Fibroblast of the aortic adventitia (primary cell): ENCODE measurements at places on chromosomes 5 and 9. TPM values are rescaled to one million over a fixed set of nuclear protein-coding genes. Genes with fewer than 3 reads are reported as not detected.

DNA sequence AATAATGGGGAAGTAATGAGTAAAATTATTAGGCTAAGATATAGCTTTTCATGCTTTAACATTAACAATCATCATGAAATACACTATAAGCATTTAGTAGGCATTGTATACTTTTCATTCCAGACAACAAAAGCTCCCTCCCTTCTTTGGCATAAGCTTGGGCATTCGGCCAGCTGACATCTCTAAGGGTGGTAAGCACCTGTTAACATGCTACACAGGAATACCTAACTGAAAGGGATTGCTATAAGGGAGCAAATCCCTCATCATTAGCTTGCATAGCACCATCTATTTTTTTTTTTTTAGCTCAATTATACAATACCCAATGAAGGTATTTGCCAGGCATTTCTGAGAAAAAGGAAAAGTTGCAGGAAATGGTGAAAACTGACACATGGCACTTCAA is 16.6 kb downstream of the STRBP start:
- no peak for DNase-seq

- DNase-seq, result peak; percentile 69
These were observed 12.6 kb upstream of the FYB1 start for GRCh38 chr5:39231705-39232525.

DNA sequence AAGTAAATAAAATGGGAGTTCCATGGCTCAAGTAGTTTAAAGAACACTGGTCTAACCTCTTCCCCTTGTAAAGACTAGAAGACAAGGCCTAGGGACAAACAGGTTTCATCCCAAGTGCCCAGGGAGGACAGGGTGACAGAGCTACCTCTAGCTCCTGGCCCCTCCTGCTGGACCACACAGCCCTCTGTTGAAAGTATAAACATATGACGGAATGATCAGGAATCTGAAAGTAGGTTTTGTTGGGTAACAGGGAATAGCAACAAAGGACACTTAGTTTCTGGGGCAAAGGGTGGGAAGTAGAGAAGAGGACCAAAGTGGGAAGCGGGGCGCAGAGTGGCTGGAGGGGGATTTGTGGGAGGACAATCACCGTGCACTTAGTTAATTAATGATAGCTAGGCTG is 67.0 kb upstream of the DAB2IP start:
- DNase-seq, result no peak

RXFP3 gene
- total RNA-seq, result not detected in 2 replicates

DNA sequence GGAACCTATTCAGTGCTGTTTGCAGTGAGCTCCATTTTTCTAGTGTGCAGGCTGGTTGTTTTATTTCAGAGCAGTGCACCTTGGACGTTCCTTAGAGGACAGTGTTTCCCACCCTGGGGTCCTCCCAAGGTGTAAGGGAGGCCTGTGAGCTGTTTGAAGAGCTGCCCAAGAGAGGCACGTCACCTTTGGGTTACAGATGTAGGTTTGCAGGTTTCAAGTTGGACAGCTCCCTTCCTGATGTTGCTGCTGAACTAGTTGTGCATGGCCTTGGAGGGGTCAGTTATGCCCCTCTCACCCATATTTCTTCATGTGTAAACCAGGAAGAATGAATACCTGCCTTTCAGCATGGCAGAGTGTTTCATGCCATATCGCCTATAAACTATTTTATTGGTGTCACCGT is 34.7 kb upstream of the POMT1 start:
- no peak for DNase-seq

C5 gene
- total RNA-seq, result 2.9 and 13.8 TPM in 2 replicates

DNA sequence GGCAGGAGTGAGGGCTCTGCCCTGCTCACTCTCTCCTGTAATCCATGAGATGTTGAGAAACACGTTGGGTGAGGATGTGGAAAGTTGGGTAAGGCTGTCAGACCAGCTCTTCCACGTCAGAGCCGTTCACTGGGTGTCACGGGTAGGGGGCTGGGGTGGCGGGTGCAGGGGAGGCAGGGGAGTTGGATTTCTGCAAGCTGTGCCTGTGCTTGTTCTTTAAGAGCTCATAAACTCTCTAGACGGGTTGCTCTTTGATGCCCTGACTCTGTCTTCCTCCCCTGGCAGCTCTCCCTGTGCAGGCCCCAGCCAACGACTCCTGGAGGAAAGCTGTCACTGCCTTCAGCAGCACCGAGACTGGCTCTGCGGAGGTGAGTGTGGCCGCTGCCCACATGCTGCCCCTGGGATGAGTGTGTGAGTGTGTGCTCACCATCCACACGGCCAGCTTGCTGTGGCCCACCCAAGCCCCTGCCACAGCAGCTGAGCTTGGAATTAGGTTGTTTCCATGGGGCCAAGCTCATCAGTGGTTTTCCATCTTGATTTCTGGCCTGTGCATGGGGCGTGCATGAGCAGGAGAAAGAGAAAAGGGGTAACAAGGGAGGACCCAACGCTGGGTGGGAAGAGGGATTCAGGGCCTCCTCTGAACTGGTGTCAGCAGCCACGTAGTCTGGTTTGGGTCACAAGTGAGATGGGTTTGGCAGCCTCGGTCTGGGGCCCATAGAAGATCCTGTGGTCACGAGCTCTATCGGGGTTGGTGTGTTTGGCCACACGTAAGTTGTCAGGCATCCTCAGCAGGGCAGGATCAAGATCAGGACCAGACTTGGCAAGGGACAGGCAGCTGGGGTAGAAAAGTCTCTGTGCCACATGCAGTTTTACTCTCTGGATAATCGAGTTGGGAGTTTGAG is 21.0 kb upstream of the POMT1 start:
- no peak for DNase-seq

DNA sequence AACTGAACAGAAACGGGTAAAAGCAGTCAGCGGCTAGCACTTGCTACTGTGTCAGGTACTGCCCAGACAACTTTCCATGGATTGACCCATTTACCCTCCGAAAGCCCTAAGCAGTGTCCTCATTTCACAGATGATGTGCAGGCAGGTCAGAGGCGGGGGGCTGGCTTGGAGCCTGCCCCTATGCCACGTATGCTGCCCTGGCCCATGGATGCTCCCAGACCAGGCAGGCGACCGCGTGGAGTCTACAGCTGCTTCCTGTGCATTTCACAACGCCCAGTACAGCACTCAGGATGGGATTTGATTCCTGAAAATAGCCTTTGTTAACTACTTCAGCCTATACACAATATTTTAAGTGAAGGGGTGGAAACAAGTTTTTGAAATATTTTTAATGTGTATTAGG is 202.9 kb downstream of the NXNL2 start:
- no peak for DNase-seq

GRCh38 chr5:150043657-150044328 is 42.6 kb downstream of the CSF1R start:
- DNase-seq, result no peak

COMMD10 gene
- 4.7 and 37.3 TPM in 2 replicates for total RNA-seq

PCDHGA2 gene
- 2.5 and 3.9 TPM in 2 replicates for total RNA-seq

SLC36A3 gene
- total RNA-seq, result not detected in 2 replicates

DNA sequence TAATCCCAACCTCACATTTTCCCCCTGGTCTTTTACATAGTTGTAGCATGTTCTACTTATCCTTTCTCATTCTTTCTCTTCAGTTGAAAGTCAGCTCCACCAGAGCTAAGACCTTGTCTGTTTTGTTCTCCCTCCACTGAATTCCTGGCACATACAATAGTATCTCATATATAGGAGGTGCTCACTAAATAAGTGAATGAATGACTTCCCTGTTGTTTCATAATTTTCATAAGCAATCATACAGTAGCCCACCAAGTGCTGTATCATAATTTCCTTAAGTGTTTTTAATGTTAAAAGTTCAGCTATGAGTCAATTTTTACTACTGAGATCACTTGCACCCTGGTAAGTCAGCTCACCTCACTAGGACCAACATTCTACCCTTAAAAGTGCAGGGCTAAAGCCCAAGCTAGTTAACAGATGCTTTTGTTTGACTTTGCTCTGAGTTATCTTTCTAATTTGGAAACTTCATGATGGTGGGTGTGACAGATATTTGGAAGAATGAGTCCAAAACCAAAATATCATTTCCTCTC is 27.6 kb downstream of the TMEM245 start:
- DNase-seq, result peak; percentile 16

DNA sequence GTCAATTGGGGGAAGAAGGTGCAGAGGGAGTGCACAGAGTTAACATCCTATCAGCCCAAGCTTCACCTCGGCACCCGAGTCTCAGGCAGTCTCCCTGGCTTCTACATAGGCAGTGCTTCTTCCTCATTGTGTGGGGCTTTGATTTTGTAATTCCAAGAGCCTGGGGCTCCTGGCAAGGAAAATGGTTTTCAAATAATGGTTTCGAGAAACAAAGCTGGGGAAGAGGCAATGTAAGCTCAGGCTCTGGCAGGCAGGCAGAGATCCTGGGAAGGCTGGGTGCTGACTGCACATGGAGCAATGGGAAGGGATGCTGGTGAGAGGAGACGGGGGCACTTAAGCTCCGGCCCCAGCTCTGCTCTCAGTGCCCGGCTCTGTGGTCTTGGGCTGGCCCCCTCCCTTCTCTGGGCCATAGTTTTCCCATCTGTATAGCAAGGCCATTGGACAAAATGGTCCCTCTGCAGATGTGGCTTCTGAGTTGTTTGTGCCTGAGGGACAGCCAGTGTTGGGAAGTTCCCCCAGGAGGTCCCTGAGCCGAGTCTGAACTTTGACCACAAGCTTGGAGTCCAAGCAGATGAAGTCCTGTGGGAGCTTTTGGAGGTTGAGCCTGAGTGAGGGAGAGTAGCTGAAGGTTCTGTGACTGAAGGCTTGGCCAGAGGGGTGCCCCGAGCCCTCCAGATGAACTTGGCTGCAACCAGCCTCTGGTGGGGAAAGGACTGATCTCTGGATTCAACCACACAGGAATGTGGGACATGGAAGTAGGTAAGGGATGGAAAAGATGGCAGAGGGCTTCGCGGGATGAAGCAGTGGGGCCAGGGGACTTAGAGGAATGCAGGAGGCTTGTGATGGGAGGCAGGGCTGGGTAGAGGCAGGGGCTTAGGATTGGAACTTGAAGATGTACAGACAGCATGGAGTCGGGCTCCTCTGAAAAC is 28.5 kb upstream of the IL17B start:
- DNase-seq, result peak; percentile 67

DNA sequence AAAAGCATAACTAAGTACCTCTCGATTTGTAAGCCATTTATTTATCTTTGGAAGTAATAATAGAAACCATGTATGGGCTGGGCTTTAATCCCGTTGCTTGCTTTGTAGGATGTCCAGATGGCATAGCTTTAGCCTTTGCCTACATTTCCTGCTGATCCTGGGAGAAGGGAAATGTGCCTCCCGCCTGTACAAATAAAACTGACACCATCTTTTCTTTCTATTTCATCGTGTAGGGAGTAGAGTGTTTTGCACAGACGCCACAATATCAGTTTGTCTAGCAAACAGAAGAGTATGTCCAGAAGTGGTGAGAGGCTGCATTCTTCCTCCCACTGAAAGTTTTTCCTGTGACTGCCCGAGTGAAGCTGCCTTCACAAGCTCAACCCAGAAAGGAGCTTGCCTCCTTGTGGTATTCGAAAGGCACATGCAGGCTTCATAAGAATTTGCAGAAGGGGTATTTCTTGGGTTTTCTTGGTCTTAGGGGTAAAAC is 24.7 kb upstream of the TJP2 start:
- peak; percentile 83 for DNase-seq

GRCh38 chr9:90097237-90097636 is 492.4 kb downstream of the GADD45G start:
- no peak for DNase-seq

GRCh38 chr5:10192309-10192708 is 57.4 kb downstream of the ATPSCKMT start:
- DNase-seq, result peak; percentile 68

CDC23 gene
- total RNA-seq, result 16.4 and 31.4 TPM in 2 replicates

GRCh38 chr5:33941090-33941489 is 4.9 kb downstream of the RXFP3 start:
- no peak for DNase-seq

GRCh38 chr5:101520417-101520816 is 617.3 kb upstream of the ST8SIA4 start:
- DNase-seq, result no peak

- peak; percentile 44 for DNase-seq
These were observed 3.1 kb downstream of the RNF44 start for GRCh38 chr5:176533894-176534611.
